ENCODE measurements at places on chromosomes 6 and 20.
A peak's percentile ranks its signal among the peaks of the same experiment; 100 is the strongest.

GRCh38 chr20:54680872-54681619, 205.7 kb downstream of the DOK5 start:
- peak; percentile 27 for DNase-seq

DNA sequence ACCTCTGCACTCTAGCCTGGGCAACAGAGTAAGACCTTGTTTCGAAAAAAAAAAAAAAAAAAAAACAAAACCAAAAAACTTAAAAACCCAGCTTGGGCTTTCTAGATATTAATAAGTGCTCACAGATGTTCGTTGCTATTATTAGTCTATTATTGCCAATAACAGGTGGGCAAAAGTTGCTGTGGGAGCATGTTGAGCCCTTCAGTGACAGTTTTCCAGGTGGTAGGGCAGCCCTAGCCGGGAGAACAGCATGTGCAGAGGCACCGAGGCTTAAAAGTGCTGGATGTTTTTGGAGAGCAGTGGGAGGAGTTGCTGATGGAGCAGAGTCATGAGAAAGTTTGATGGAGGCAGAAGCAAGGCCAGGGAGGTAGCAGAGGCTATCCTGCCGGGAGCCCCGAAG, 4.4 kb downstream of the PPP1R16B start:
- no peak for DNase-seq

- DNase-seq = no peak
Observed at GRCh38 chr6:129015721-129016120, 132.8 kb downstream of the LAMA2 start.

DNA sequence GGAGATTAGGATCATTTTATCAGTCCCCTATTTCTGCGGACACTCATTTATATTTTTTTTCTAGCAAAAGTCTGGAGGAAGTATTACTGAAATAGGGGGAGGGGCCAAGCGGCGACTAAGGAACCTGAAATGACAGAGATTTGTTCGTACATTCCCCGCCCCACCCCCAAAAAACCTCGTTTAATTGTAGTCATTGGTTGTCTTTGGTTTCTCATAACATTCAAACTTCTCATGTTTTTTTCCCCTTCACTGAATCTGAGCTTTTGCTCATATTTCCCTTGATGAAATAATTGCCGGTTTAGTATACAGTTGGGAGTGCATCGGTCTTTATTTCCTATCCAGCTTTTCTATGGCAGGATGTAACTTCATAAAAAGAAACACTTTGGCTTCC, 768 bp upstream of the FYN start:
- DNase-seq = no peak

DNA sequence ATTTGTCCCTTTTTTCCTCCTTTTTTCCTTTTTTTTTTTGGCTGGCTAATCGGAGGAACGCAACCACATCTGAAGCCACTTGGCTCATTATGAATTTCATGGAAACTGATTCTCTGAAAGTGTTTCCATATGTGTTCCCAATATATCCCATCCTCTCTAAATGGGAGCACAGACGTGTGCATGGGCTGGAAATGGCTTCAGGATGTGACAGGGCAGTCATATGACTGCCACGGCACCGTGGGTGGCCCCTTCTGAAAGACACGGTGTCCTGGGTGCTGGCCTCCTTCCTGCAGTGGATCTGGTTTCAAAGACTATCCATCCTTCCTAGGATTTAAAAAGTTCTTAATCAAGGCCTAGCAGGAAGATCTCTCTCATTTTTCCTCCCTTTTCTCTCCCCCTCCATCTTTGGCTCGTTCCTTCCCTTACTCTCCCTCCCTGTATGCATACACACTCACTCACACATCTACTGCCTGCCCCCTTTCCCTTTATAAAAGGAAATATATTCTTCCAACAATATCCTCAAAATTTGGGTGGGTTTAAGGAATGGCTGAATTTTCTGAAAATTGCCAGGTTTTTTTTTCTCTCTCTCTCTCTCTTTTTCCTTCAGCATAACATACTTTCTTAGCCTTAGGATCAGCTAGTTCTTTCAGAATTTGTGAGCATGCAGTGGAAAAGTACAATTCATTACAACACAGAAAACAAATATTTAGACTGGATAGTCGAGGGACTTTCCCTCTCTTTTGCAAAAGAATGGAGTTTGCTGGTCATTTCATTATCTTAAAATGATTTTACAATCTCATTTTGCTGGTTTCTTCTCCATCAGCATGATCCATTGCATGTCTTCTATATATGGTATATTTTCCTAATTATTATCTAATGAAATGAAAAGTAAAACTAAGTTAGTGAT, 161.2 kb upstream of the SUPT3H start:
- no peak for DNase-seq

DNA sequence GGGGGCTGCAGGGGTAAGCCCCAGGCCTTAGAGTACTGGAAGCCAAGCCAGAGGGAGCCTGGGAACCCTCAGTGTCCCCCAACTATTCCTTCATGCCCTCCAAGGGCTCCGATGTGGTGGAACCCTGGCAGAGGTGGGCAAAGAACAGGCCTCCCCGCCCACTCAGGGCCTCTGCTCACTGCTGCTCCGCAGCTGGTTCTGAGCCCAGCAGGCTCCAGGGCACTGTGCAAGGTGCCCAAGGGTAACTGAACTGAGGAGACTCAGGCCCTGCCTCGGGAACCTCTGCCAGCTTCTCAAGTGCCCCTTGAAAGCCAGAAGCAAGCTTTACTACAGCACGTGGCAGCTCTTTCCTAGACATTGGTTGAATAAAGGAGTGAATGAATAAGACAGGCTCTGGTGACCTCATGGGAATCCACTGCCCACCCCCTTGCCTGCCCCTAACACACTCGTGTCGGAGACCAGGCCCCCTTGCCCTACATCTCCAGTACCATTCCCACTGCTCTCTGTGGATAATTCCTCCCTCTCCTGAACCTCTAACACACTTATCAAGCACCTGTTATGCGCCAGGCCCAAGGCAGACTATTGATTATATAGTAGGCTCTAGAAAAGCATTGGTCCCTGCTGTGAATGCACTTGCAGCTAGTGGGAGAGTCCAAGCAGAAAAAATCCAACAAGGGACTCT, 55.0 kb downstream of the TOX2 start:
- no peak for DNase-seq

DNA sequence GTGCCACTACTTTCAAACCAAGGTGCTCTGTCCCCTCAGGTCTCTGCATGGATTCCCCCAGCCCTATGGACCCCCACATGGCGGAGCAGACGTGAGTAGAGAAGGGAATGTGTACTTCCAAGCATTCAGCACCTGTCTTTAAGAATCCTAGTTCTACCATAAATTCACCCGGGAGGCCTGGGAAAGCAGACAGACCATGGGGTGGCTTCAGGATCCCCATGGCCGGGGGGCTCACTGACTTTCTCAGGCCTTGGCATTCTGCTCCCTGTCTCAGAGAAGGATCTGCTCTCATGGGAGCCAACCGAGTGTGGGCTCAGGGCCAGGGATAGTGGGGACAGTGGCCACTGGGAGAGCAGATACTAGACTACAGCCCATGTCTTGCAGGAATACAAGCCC, 2.3 kb downstream of the CDC25B start:
- DNase-seq = no peak

- DNase-seq = no peak
Observed at GRCh38 chr20:58054082-58054779, 174.2 kb downstream of the ANKRD60 start.

DNA sequence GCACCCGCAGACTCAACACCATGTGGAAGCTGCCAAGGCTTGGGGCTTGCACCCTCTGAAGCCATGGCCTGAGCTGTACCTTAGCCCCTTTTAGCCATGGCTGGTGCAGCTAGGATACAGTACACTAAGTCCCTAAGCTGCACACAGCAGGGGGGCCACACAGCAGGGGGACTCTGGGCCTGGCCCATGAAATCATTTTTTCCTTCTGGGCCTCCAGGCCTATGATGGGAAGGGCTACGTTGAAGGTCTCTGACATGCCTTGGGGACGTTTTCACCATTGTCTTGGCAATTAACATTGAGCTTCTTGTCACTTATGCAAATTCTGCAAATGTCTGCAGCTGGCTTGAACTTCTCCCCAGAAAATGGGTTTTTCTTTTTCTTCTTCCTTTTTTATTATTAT, 103.3 kb downstream of the SLC16A10 start:
- no peak for DNase-seq

DNA sequence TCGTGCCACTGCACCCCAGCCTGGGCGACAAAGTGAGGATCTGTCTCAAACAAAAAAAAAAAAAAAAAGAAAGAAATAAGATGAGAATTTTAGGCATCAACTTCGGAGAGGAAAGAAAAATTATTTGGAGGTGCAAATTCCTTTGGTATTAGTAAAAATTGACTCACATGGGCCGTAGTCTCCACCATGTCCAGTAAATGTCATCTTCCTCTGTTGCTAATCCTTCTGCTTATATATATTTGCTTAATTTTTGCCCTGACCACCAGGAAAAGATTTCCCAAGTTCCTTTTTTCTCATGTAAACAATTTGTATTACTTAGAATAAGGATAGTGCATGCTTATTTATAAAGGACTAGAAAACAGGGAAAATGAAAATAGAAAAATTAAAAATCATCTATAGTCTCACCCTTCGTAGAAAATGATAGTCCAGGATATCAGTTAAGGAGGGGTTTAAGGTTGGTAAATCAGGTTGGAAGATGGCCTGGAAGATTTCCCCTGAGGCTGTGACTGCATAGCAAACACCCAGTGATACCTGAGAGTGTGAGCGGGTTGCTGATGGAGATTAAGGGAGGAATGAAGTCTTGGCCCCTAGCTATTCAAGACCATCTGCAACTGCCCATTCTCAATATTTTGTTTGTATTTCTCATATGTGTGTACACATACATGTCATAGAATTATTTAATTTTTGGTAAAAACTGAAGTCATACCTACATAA, 240.8 kb downstream of the ZNF217 start:
- DNase-seq = no peak

DNA sequence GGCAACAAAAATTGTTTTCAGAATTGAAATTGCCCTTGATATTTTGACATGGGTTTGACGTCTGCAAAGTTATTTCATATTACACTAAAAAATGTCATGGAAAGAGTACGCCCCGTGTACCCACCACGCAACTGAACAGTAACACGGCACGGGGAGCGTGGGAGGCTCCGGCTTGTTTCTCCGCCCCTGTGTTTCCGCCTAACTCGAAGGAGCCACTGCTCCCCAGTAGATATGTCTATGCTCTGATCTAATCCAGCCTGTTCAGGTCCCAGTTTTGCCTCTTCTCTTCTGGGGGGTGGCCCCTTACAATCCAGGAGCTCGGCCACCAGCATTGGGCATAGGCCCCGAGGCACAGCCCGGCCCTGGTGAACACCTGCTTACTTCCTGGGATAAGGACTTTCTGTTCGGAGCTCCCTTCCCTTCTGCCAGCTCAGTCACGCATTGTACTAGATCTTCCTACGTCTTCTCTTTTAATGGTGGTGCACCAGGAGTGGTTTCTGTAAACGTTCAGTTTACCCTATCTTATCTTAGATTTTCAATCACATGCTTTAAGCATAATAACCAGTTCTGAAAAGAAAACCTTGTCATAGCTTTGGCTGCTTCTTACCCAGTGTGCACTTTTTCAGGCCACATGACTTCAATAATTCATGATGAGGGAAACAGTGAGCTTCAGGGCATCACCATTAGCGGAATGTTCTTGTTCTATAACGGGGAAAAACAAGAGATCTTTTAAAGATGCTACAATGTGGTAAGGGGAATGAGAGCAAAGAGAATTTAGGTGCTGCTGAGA, 43.9 kb upstream of the EXOC2 start:
- no peak for DNase-seq

DNA sequence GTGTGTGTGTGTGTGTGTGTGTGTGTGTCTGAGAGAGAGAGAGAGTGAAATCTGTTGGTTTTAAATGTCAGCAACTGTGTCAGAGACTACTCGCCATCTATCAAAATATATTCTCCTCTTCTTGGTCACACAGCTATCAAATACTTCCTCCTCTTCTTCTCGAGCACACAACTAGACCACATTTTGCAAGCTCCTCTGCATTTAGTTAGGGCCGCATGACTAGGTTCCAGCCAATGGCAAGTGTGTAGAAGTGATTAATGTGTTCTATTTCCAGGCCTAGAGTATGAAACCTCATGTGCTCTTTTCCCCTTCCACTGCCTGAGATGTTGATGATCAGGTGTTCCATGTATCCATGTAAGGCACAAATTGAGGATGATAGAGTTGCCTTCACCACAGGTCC, 278.5 kb upstream of the MARCKS start:
- DNase-seq = no peak

DNA sequence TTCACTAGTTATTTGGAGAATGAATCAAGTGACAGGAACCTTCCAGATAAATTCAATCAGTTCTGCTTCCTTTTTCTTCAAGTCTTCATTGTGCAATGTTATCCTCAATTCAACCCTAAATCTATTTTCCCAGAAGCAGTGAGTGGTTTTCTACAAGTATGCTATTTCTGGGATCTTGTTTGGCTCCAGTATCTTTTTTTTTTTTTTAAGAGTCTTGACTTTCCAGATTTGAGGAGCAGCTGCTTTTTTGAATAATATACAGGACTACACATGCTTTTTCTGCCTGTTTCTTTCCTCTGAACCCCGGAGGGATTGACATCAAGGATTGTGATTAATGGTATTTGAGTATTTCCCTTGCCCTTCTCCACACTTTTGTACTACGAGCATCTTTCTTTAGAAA, 339.2 kb upstream of the JAG1 start:
- no peak for DNase-seq

- DNase-seq = no peak
Observed at GRCh38 chr20:9375221-9375681, 139.1 kb upstream of the LAMP5 start.

DNA sequence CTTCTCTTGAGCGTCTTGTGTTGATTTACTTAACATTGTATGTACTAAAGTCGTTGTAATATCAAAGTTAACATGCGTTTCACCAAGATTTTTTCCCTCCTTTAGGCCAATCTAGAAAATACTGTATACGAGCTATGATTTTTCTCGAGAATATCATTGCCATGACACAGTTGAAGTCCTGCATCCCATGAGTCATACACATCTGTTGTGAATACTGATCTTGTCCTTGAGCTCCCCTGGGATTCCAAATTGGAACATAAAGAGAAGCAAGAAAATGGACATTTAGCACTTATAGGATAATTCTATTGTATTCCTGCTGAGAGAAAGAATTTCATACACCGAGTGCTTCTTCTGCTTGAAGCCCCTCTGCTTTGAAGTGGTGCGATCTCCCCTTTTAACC, 109.6 kb downstream of the SLC35B3 start:
- no peak for DNase-seq

- DNase-seq = no peak
Observed at GRCh38 chr6:40928307-40928706, 110.7 kb downstream of the UNC5CL start.

DNA sequence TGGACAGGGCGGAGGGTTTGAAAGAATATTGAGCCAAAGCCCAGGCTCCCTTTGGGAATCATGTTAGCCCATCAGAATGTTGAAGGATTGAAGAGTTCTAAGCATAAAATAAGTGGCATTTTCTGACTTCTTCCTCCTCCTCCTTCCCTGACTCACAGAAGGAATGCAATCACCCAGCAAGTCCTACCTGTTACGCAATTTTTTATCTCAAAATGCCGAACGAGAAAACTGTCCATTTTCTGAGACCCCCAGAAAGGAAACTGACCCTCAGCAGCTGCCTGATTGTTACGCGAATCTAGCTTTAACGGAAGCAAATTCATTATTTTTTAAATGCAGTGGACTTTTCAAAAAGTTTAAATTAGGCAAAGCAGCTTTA, 4.7 kb upstream of the DNAJC5 start:
- peak; percentile 52 for DNase-seq

DNA sequence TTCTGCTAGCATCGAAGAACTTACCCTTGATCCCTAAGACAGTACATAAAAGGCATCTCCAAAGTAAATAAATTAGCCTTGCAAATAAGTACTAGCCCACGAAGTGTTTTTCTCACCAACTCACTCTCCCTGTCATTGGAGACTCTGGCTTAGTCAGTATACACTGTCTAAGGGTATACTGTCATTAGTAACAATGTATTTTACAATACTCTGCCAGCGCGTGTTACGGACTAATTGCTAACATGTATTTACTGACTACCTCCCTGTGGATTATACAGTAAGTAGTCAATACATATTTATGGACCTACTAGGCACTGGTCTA, 72.1 kb downstream of the NFATC2 start:
- DNase-seq = no peak
